ENCODE measurements at places on chromosomes 16 and 17.

DNA sequence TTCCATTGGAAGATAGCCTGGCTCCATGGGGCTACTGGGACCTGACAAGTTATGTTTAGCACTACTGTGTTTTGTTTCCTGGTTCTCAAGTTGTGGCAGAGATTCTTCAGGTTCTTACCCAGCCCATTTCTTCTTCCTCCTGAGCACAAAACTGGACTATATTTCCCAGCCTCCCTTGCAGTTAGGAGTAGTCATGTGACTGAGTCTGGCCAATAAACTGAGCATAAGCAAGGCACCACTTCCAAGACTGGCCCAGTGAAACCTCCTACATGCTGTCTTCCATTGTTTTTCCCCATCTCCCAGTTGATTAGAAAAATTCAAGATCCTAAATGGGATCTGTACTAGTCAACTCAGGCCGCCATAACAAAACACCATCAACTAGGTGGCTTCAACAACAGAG lies 28.2 kb upstream of the RBBP6 start:
- DNase-seq, result no peak

GRCh38 chr16:54538276-54538675 lies 251.7 kb upstream of the IRX3 start:
- DNase-seq, result no peak

- no peak for DNase-seq
Measured at GRCh38 chr16:83044589-83044988, 417.8 kb downstream of the CDH13 start.

DNA sequence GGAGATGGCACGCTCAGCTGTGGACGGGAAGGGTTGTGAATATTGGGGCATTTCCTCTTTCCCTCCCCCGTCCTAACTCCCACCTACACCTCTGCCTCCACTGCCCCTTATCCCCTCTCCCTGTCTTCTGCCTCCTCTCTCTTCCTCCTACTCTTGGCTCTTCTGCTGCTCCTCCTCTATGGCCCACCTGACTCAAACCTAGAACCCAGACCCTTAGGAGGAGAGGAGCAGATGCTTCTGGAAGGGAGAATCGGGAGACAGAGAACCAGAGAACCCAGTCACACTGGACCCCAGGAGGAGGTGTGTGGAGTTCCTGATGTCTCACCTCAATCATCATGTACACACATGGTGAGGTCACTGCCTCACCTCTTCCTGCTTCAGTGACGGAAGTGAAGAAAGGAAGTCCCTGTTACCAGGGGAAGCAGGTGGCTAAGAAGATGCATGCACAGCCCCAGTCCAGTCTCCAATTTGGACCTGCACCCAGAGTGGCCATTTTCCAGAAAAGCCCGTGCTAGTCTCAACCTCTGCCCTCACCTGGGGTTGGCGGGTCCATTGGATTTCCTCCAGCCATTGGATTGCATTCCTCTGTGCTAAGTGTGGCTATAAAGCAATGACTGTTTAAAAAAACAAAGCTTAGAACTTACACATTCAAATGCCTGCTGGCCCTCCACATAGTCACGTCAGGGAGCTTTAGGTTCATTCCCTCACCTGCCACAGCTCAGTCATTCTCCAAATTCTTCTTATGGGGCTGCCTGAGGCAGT lies 4.0 kb downstream of the RNF222 start:
- DNase-seq, result peak; percentile 33

DNA sequence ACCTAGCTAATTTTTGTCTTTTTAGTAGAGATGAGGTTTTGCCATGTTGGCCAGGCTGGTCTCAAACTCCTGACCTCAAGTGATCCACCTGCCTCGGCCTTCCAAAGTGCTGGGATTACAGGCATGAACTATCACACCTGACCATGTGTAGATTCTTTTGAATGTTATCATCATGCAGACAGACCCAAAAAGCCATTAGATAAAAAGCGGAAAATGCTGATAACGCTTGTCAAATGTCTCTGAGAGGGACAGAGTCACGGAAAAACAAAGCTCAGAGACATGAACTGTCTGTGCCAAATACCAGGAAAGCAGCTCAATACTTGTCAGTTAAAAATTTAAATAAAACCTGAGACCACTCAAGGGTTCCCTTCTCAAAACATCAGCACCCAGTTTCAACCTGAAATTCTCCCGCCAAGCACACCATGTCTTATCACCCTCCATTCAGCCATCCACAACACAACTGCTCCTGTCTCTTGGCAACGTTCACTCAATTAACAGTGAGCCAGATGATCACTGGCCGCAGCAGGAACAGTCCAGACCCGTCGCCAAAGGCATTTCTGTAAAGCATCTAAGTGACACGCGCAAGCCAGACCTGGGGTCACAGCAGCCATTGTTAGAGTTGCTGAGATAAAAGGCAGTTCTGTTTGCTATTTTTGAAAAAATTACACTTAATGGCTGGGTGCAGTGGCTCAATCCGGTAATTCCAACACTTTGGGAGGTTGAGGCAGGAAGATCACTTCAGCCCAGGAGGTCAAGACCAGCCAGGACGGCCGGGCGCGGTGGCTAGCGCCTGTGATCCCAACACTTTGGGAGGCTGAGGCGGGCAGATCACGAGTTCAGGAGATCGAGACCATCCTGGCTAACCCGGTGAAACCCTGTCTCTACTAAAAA lies 29.7 kb downstream of the FANCA start:
- no peak for DNase-seq

DNA sequence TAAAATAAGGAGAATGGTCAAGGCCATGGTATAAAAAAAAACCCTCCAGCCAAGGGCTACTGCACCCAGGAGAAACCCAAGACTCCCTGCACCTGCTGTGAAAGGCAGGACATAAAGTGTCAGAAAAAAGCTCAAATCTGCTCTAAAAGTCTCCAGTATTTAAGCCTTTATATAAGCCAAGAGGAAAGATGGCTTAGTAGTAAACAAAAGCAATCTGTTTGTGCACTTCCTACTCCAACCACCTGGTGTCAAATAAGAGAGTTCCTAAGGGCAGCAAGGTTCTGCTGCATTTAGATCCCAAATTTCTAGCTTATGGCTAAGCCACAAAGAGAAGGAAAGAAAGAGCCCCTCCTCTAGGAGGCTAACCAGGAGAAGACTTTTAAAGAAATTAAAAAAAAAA lies 20.6 kb downstream of the ACSM1 start:
- no peak for DNase-seq

GRCh38 chr16:81712681-81713080 lies 66.4 kb upstream of the PLCG2 start:
- DNase-seq, result no peak

DNA sequence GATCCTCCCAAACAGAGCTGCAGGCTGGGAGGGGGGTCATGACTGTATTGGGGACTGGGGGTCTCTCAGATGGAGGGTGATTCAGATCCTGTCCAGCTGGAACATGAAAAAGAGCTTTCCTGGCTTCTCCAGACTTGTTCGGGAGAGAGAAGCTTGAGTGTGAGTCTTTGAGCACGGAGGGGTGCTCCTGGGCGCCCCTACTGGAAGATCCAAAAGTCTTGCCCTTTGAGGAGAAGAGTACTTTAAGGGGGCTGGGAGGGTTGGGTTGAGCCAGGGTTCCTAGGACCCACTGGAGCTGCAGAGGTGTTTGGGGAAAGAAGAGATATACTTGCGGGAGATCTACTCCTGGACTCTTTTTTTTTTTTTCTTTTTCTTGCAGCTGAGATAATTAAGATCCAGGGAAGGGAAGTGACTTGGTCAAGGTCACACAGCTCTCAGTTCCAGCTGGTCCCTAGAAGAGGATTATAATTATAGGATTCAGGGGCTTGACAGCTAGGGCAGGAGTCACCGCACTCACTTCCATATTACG lies 8.4 kb downstream of the RARA start:
- peak; percentile 60 for DNase-seq

- no peak for DNase-seq
Measured at GRCh38 chr17:9971991-9972390, 66.9 kb upstream of the RCVRN start.

- DNase-seq, result no peak
Measured at GRCh38 chr17:64779376-64780095, 117.4 kb upstream of the SMURF2 start.

DNA sequence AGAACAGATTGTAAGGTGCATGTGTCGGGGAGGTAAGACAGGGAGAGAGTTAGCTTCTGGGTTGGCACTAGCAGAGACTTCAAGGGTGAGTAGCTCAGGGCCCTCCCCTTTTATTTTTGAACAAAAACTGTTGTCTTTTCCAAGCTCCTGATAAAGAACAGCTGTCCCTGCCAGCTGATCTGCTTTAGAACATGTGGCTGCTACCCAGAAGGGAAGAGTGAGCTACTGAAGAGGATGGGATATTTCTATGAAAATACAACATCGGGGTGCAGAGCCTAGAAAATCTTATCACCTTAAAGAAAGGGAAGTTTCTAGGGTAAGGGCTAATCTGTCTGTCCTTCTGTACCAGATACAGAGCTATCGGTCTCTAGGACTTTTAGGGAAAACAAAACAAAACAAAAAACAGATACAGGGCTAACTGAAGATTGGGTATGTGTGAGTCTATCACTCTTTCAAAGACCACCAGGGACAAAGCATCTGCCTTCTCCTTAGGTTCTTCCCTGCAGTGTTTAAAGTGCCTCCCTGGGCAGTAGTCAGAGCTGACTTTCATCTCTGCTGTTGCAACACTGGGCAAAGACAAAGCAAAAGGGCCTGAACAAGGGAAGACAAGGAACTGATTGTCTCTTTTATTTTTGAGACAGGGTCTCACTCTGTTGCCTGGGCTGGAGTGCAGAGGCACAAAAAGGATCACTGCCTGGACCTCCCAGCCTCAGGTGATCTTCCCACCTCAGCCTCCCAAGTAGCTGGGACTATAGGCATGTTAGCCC lies 5.0 kb upstream of the DHRS13 start:
- DNase-seq, result no peak

DNA sequence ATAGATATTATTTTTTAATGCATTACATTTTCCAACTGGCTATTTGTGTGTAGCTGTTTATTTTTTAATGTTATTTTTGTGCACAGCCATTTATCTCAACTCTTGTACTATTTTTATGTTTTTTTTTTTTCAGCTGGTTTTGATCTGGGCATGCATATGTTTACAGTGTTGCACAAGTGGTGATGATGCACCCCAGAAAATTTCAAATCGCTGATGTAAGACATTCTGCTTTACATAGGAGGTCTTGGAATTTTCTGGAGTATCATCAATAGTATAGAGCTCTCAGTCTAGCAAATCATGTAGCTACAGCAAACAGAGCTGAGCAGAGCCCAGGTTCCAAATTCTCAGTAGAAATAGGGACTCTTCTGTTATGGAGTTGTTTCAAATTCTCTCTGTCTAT lies 30.2 kb downstream of the CACNG5 start:
- no peak for DNase-seq

DNA sequence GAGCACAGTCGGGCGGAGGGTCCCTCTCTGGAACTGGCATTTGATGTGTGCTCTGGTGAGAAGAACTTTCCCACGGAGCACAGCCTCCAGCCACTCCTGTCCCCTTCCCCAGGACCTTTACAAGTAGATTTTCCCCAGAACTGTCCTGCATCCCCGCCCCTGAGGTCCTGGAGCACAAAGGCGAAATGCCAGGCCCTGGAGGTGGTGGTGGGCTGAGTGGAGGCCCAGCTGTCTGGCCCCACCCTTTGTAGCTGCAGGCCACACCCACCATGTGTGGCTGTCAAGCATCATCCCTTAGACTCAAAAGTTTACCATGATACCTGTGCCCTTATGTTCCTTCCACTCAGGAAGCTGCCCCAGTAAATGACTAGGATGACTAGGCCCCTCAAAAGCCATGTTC lies 37.7 kb downstream of the PLD6 start:
- no peak for DNase-seq

GRCh38 chr16:65763640-65764305 lies 602.7 kb upstream of the CDH5 start:
- DNase-seq, result no peak

DNA sequence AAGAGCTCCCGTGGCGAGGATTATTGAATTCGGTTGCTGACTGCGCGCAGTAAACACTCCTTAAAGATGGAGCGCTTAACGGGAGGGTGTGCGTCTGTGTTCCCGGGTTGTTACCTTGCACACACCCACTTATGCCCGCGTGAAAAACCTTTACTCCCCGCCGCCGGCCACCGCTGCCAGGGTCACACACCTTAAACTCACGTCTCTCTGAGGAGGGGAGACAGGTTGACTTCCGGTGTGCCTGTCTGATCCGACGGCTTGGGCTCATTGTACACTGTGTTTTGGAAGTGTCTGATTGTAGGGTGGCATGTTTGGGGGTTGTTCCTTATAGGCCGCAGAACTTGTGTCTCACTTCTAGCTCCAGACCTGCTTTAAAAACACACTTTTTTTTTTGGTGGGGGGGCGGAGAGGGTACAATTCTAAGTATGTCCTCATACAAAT lies 66.8 kb downstream of the KPNA2 start:
- no peak for DNase-seq

- DNase-seq, result peak; percentile 54
Measured at GRCh38 chr16:75351183-75351582, 82.1 kb downstream of the CFDP1 start.

GRCh38 chr17:8223356-8224126 lies 13.2 kb upstream of the AURKB start:
- DNase-seq, result no peak

DNA sequence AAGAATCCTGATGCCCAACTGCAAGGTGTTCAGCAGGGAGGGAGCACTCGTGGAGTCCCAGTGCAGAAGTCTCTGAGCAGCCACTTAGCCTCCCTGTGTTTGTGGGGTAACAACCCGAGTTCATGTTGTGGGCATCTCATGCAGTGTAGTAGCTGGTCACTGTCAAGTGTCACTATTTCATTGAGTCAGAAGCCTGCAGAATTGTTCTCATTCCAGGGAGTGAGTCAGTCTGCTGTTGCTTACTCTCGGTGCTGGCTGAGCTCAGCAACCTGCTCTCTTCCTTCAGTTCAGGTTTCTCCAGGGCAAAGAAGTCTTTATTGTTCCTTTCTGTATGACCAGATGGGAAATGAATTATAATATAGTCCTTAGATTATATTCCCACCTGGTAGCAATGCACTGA lies 24.1 kb downstream of the HMOX2 start:
- DNase-seq, result no peak

- no peak for DNase-seq
Measured at GRCh38 chr17:81686614-81687013, 2.8 kb downstream of the HGS start.

GRCh38 chr16:1048442-1049112 lies 24.0 kb upstream of the SSTR5 start:
- DNase-seq, result peak; percentile 42

GRCh38 chr16:80703131-80704071 lies 101.0 kb downstream of the CDYL2 start:
- no peak for DNase-seq

DNA sequence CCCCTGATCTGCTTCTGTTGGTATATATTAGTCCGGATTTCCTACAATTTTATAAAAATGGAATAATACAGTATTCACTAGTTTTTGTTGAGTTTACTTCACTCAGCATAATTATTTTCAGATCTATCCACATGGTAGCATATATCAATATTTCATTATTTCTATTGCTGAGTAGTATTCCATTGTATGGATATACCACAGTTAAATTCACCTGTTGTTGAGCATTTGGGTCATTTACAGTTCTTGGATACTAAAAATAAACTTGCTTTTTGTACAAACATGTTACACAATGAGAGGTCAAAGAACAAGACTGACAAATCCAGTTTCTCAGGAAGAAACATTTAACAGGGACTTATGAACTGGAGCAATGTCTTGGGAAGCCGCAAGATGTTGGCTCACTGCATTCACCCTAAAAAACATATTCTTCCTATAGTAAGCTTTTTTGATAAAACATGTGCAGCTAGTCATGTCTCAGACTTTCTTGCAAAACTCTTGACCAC lies 126.9 kb upstream of the HS3ST2 start:
- DNase-seq, result no peak

Measured in dermis microvascular lymphatic vessel endothelial cell (primary cell).